ENCODE measurements at places on chromosomes 11 and 22.

DNA sequence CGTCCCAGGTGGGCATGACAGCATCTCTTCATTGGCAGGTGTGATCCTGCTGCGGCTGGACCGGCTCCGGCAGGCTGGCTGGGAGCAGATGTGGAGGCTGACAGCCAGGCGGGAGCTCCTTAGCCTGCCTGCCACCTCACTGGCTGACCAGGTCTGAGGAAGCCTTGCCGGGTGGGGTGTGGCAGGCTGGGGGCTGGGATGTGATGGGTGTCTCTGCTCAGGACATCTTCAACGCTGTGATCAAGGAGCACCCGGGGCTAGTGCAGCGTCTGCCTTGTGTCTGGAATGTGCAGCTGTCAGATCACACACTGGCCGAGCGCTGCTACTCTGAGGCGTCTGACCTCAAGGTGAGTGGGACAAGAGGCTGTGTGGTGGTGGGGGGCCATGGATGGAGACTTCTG lies 3.5 kb downstream of the LARGE2 start:
- peak; percentile 45 for DNase-seq

GRCh38 chr11:1867381-1867780 lies 14.5 kb downstream of the LSP1 start:
- DNase-seq: no peak

DNA sequence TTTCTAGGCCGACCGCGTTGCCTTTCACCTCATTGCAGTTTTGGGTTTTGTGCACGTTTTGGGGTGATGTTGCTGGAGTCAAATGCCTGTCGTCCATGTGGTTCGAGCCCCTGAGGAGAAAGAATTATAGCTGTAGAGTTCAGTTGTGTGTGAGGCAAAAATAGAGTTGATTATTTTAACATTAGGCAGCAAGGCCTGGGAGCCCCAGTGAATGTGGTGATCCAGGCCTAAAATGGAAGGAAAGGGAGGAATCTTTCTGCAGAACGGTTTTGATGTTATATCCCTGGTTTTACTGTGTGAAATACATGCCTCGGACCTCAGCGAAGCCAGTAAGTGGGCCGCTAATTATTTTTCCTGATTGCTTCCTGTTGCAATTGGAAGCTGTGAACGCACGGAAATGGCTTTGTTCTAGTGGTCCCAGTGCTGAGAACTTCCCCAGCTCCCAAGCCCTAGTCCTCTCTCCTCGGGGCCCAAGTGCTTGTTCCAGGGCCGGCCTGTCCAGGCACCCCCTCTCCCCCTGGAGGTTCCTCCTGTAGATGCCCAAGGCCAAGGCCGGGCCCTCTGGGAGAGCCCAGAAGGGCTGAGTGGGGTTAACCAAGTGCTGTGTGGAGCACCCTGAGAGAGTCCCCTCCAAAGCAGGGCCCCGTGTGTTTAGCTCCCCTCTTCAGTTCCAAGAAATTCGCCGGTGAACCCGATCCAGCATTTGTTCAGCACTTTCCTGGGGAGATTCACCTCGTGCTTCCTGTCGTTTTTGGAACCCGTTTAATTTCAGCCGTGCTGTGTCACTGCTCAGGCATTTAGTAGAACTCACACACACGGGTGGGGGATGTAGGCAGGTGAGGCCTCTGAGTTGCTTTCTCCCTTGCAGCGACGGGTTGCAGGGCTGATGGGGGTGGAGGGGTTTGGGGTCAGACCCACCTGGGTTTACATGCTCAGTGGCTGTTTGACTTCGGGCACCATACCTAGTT lies 2.1 kb downstream of the LRP5 start:
- peak; percentile 80 for DNase-seq

GRCh38 chr11:32105871-32106560 lies 15.1 kb downstream of the RCN1 start:
- no peak for DNase-seq

DNA sequence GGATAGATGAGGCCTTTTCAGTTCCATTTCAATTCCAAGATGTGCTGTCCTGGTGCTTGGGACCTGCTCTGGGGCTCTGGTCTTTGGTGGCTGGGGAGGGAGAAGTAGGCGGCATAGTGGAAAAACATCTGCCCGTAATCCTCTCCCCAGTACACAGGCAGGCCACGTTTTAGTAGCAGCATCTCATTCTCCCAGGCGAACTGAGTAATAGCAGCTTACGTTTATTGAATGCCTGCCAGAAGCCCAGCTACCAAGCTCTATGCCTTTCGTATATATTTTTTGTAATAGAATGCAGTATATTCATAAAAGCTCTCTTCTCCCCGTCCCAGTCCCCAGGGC lies 11.4 kb downstream of the ACO2 start:
- DNase-seq: no peak

- DNase-seq: no peak
These were observed 1.7 kb downstream of the SHISA8 start for GRCh38 chr22:41913040-41913719.

GRCh38 chr11:2451916-2452315 lies 7.1 kb downstream of the KCNQ1 start:
- no peak for DNase-seq

DNA sequence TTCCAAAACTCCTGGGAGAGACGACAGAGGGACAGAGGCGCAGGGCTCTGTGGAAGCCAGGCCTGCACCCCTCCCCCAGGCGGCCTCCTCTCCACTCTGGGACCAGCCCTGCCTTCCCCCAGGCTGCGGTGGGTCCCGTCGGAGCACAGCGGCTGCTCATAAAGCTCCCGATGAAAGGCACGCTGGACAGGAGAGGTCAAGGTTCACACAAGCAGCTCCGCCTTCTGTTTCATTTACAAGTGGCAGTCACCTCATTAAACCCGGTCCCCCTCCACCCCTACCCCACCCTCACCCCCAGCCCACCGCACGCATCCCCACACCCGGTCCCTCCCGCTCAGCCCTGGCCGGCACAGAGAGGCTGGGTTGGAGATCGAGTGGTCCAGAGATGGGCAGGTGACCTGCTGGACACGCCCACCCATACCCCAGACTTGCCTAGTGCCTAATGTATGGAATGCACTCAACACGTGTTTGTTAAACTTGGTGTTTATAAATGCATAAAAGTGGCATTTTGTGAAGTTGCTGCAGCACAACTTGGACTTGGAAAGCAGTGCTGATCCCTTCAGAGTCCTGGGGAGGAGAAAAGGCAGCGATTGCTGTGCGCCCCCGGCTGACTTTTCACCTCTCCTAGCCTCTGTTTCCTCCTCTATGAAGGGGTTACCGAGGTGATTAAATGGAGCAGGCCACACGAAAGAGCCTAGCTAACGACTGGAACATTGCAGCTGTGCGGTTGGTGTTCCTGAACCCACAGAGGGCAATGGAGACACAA lies 26.0 kb downstream of the RPUSD4 start:
- no peak for DNase-seq
